ENCODE measurements at places on chromosomes 12 and 14. TPM values are rescaled to one million over a fixed set of nuclear protein-coding genes. Genes with fewer than 3 reads are reported as not detected.

Gene IFI27
- total RNA-seq, result 1.5 TPM

DNA sequence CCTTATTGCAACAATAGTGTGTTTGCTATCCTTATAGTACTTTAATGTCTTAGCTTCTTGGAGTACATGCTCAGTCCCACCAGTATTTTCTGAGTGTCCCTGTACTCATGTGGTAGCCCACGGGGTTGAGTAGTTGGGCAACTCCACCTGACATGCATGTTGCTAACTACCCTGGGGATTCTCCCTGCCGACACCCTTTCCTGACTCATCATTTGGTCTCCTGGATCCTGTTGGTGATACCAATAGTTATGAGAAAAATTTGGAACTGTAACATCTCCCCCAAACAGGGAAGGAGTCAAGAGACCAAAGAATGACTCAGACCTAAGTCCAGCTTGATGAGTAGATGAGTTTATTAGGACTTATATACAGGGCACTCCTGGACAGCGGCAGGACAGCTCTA, 101.6 kb downstream of the BRMS1L start:
- no peak for DNase-seq

- DNase-seq, result no peak
These were observed 89.6 kb downstream of the DAAM1 start for GRCh38 chr14:59278111-59278510.

GRCh38 chr12:85531341-85531740, 251.3 kb downstream of the ALX1 start:
- no peak for DNase-seq

Gene AGAP2
- total RNA-seq, result 1.9 TPM

DNA sequence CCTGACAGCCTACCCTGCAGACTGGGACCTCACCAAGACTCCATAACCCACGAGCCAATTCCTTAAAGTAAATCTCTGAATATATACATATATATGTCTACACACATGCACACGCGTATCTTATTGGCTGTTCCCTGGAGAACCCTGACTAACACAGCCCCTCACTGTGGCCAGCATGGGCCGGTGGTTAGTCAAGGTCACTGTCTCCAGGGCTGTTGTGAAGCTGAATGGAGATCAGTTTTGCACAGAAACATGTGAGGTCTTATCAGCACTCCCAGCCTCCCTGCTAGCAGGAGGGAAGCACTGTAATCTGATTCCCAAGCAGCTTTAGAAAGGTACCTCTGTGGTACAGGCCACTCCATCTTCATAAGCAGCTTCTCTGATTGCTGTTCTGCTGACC, 46.6 kb upstream of the PLEKHG6 start:
- DNase-seq, result peak; percentile 36

Gene FGF23
- total RNA-seq, result not detected

DNA sequence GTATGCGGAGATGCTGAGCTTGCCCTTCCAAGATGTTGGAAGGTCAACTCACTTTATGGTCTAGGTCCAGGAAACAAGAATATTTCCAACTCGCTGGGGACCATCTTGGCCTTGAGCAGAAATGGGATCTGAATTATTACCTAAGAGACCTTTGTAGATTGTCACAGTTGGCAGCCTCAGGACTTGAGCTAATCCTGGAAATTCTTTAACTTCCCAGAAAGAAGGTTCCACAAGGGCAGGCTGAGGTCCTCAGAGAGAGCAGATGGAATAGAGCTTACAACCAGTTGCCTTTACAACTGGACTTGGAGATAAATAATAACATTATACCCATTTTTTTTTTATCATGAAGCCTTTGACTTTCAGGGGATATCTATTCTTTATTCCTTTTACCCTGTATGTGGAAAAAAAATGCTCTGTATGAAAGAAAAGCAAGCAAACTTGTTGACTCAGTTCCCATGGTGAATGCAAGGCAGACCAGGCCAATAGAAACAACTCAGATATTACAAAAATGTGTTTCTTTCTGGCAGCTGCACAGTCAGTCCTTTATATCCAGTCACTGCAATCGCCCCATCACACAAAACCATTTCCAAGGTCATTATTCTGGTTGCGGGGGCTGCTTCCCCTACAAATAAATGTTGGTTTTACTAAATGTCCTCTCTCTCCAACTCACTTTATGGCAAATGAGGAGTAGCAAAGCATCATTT, 401.4 kb downstream of the ZFP36L1 start:
- no peak for DNase-seq

- DNase-seq, result no peak
These were observed 3.6 kb upstream of the DNAJC22 start for GRCh38 chr12:49342914-49343731.

- no peak for DNase-seq
These were observed 447.6 kb upstream of the CCDC196 start for GRCh38 chr14:66038618-66039017.

Gene DDHD1
- 13.7 TPM for total RNA-seq

DNA sequence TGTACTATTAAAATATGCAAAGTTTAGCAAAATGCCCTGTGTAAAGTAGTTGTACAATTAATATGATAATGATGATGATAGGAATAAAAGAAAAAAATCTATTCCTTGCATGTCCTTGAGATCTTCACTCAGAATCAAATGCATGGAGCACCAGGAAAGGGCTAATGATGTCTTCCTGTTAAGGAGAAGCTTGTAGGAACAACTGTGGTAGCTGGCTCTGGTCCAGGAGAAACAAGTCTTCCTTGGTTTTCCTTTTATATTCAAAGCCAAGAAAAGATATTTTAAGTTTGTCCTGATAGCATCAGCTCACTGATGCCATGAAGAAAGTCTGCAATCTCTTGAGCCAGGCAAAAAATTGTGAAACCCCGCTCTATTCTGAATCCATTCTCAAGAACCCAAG, 138.9 kb downstream of the PIK3C2G start:
- DNase-seq, result no peak

GRCh38 chr12:19191089-19191488, 61.6 kb downstream of the PLEKHA5 start:
- DNase-seq, result no peak

DNA sequence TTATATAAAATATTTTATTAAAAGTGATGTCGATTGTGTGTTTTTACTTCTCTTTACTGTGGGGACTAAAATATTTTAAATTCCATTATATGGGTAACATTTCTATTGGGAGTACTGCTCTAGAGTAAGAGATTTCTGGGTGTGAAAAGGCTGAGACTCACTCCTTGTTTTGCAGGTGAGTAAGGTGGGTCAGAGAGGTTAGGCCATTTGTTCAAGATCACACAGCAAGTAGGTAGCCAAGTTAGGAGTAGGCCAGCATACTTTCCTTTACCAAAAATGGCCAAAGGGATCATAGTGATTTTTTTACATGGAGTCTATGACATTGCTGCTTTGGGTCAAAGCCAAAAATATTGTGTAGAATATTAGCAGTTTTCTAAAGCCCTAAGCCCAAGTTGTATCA, 138.0 kb downstream of the ETV6 start:
- no peak for DNase-seq

GRCh38 chr14:104398656-104399055, 180.9 kb upstream of the C14orf180 start:
- DNase-seq, result no peak

DNA sequence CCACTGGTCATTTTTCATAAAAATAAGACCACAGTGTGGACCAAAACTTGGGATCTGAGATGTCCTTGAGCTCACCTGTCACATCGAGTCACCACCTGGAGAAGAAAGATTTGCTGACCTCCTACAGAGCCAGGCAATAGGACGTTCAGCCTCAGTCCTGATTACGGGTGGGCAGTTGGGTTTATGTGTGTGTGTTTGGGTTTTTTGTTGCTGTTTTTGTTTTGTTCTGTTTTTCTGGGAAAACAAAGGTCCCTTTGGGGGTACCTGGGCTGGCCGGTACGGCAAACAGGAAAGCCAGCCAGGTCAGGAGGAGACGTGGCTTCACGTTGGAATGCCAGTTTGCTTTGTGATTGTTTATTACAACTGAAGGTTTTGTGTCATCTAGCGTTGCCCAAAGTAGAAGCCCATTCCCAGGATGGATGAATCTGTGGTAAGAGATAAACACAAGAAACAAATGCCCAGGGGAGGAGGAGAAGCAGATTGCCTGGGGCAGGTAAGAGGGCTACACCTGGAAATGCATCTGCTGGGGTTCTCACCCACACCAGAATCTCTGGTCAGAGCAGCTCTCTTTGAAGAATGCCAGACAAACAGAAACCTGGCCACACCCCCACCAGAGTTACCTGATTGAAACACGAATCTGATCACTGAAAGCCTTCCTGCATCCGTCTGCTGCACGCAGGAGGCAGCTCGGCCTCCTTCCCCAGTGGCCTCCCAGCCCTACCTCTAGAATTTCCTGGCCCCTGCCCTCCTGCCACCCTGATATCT, 100.1 kb upstream of the DIO3 start:
- DNase-seq, result no peak

Gene MANSC4
- not detected for total RNA-seq

GRCh38 chr12:123996581-123996980, 23.6 kb downstream of the ZNF664 start:
- DNase-seq, result no peak

GRCh38 chr14:104479901-104480300, 99.7 kb upstream of the C14orf180 start:
- no peak for DNase-seq

Gene OR4L1
- not detected for total RNA-seq

Gene GDF3
- total RNA-seq, result not detected

- no peak for DNase-seq
These were observed 110.4 kb downstream of the BCAT1 start for GRCh38 chr12:24838531-24838950.

GRCh38 chr12:11830307-11830801, 180.9 kb downstream of the ETV6 start:
- DNase-seq, result no peak

DNA sequence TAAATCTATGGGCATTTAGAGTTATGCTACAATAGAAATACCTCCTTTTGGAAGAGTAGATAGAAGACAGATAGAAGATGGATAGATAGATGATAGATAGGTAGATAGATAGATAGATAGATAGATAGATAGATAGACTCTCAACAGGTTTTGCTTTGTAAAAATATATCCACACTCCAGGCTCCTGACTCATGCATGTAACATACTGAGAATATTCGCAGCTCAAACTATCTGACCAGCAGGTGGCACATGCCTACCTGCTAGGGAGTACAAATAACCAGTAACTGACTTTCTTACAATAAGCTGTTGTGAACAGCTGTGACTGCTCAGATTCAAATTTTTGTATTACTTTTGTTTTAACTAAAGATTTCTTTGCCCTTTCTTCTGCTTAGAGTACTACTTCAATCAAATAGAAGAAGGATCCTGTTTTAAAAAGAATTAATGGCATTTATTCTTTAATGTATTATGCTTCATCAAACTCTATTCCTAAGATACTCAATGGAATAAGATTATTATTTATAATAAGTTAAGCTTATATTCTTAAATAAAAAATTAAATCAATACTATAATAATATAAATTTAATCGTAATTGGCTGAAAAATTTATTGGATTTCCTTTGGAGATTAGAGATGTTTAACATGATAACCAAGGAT, 15.8 kb upstream of the CPNE8 start:
- no peak for DNase-seq

DNA sequence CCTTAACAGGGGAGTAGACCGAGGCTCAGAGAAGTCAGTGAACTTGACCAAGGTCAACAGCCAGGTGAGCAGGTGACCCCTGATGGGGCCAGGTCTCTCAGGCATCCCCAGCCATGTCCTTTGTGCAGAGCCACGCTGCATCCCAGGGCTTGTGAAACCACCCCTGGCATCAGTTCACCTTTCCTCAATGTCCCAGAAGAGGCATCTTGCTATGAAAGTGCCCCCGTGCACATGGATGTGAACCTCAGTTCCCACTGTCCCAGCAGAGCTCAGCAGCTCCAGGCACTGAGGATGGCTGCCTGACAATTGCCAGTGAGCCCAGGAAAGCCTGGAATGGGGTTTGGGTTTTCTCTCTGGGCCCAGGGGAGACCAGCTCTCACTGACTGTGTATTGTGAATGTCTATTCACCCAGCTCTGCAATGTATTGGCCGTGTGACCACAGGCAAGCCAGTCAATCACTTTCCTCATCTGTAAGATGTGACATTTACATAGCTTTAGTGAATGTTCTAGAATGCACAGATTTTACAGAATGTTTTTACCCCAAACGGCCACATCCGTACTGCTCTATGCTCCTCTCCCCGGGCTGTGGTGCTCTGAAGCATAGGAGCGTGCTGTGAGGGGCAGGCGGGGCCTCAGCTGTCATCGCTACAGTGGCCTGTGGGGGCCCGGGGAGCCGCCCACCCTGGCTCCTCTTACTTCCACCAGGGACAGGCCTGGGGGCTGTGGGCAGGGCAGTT, 4.9 kb downstream of the CACNA2D4 start:
- no peak for DNase-seq

- no peak for DNase-seq
These were observed 37.0 kb downstream of the KCNC2 start for GRCh38 chr12:75172611-75173010.

GRCh38 chr14:42921901-42922300, 1315.2 kb downstream of the LRFN5 start:
- no peak for DNase-seq

Gene ERG28
- 20.4 TPM for total RNA-seq

DNA sequence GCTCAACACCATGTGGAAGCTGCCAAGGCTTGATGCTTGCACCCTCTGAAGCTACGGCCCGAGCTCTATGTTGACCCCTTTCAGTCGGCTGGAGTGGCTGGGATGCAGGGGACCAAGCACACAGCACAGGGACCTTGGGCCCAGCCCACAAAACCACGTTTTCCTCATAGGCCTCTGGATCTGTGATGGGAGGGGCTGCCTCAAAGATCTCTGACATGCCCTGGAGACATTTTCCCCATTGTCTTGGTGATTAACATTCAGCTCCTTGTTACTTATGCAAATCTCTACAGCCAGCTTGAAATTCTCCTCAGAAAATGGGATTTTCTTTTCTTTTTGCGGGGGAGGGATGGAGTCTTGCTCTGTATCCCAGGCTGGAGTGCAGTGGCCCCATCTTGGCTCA, 46.3 kb downstream of the MON2 start:
- DNase-seq, result no peak

DNA sequence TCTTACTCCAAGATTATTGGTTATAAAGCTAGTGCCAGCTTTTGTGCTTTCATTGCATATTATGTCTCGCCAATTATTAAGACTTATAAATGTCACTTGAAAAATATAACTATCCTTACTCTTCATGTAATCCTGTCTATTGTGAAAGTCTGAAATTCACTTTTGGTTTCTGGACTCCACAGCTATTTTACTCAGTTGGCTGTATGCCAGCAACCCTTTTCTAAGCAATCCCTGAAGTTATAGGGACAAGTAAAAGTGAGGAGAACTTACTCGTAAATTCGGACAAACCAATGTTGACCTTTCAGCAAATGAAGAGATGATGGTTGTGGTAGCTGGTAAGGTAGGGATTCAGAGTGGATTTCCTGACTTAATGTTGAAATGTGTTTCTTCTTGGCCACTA, 196.3 kb downstream of the NPAS3 start:
- no peak for DNase-seq

DNA sequence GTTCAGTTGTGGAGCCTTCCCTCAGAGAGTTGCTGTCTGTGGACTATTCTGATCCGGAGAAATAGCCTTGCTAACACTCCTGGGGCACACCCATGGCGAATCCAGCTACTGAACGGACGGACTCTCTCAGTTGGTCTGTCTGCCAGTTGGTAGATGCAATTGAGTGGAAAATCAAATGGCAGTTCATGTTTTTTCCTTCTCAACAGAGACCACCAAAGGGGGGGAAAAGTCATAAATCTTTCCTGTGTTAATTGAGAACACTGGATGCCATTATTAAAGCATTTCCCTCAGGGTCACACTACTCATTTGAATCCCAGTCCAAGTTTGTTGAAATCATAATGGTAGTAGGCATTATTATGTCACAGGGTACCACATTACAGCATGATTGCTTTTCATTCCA, 354.3 kb upstream of the FAR2 start:
- DNase-seq, result no peak
